ENCODE measurements at places on chromosomes 16 and 17.

- peak; percentile 47 for DNase-seq
These were observed 738 bp upstream of the XPO6 start for GRCh38 chr16:28212532-28212873.

- DNase-seq = peak; percentile 80
These were observed 2.3 kb upstream of the CCDC182 start for GRCh38 chr17:57747221-57748017.

DNA sequence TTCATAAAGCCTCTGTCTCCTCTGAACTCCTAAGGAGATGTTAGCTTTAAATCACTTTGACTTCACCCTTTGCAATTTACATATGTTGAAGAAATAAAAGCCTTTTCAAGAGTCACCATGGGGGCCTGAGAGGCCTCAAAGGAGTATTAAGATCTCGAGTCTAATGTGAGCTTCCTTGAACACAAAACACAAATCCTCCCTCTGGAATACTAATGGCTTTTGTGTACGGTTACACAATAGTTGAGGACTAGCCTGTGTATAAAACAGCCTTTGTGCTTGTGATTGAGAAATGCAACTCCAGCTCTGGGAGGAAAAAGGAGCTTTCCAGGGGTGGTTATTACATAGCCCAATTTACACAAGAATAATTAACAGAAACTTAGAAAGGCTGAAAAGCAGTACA lies 1140.2 kb downstream of the CDH11 start:
- peak; percentile 1 for DNase-seq

GRCh38 chr17:50570528-50570927 lies 10.0 kb downstream of the CACNA1G start:
- DNase-seq = no peak

- peak; percentile 32 for DNase-seq
These were observed 26.2 kb downstream of the TEKT5 start for GRCh38 chr16:10668322-10669045.

GRCh38 chr17:50186661-50187393 lies 14.6 kb downstream of the COL1A1 start:
- peak; percentile 64 for DNase-seq

- no peak for DNase-seq
These were observed 30.7 kb downstream of the CDRT4 start for GRCh38 chr17:15436473-15437302.

- DNase-seq = peak; percentile 93
These were observed 12.4 kb downstream of the ATP5PD start for GRCh38 chr17:75034236-75034908.

- DNase-seq = no peak
These were observed 12.9 kb downstream of the PRSS22 start for GRCh38 chr16:2845116-2845515.

- DNase-seq = no peak
These were observed 23.6 kb downstream of the NTN1 start for GRCh38 chr17:9044772-9045463.

- DNase-seq = no peak
These were observed 127.0 kb upstream of the NLRP1 start for GRCh38 chr17:5711344-5711743.

DNA sequence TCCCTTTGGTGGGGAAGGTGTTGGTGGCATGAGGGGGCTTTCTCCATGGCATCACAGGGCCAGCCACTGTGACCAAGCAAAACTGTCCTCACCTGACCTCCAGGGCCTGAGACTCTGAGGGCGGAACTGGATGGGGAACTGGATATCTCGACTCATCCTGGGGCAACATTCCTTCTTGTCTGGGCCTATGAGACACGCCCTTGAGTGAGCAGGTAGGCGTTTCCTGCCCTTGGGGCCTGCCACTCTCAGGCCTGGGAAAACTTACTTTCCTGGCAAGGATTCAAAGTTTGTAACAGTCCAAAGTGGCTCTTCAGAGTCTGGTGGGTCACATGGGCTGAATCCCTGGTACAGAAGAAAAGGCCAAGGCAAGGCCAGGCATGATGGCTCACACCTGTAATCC lies 9.6 kb downstream of the MT1X start:
- no peak for DNase-seq

GRCh38 chr16:87183647-87184046 lies 133.5 kb downstream of the C16orf95 start:
- no peak for DNase-seq

- DNase-seq = no peak
These were observed 98.5 kb downstream of the PGS1 start for GRCh38 chr17:78476973-78477372.

GRCh38 chr16:85593494-85594221 lies 19.5 kb upstream of the GSE1 start:
- DNase-seq = peak; percentile 87

- peak; percentile 55 for DNase-seq
These were observed 2.7 kb downstream of the FHOD1 start for GRCh38 chr16:67244387-67245185.

GRCh38 chr16:4386951-4387565 lies 15.4 kb downstream of the VASN start:
- DNase-seq = no peak

DNA sequence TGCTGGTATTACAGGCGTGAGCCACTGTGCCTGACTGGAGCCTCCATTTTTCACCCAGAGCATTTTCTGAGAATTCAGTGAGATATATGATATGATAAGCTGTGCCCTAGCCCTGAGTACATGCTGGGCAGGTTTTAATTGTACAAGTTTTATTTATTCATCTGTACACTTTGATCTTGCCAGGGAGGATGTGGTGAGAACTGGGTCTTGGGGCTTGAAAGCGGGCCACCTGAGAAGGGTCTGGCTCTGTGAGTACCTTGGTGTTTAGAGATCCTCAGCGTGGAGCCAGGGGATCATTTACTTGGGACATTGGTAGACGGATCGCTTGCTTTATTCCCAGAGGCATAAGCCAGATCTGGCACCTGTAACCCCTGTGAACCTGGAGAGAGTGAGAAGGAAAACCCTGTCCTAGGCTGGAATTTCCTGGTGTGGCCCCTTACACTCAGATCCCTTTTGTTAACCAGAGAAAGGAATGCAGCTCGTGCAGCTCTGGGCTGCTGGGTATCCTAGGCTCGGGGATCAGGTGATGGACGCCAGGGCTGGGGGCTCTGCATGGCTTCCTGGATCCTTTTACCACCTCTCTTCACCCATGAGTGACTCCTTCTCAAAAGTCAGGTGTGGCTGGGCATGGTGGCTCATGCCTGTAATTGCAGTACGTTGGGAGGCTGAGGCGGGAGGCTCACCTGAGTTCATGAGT lies 91.9 kb downstream of the ABCC1 start:
- no peak for DNase-seq

DNA sequence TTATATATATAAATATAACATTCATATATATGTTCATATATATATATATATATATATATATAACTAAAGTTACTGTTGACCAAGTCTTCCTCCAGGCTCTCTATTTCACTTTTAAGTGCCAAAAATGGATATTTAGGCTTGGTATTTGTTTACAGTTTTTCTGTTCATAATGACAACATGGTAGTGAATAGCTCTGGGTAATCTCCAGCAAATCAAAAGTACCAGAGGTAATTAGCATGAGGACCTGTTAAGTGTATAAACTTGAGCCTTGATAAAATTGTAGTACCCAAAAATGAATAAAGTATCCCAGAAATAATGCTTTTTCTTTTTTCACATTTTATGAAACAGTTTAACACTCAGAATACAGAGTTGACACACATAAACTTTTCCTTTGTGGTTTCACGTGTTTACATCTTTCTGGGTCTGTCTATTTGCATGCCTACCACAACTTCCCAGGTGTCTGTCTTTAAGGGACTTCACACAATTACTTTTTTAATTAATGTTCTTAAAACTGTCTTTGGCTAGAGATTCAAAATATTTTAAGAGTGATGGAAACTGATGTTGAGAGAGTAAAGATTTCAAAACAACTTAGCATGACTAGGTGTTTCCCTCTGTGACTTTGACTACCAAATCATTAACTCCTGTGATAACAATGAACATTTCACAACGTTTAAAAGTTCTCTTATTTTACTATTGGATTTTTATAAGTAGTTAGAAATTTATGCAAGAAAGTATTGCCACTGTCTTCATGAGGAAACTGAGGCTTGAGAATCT lies 47.9 kb downstream of the RABEP1 start:
- no peak for DNase-seq

DNA sequence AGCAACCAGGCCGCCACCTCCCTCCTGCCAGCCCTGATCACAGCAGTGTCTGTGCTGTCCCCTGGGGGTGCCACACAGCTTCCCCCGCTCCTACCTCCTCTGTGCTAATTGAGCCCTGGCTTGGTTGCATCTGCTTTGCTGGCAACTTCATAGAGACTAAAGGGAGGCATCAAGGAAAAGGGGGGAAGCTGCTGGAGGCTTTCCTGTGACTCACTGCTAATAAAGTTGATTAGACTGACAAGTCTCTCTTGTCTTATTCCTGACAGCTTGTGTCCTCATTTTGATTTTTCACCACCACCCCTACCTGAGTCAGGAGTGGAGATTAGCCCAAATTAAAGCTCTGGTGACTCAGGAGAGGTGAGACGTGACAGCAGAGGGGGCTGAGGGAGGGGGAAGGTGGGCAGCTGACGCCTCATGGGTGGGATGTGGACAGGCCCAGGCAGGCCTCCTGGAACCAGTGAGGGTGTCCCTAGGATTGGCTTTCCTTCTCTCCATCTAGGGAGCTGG lies 310.0 kb downstream of the CBLN1 start:
- no peak for DNase-seq
